ENCODE measurements at places on chromosomes 6 and 20. TPM values are rescaled to one million over a fixed set of nuclear protein-coding genes. Genes with fewer than 3 reads are reported as not detected.

GRCh38 chr20:33740189-33740588 lies 8.4 kb downstream of the ZNF341 start:
- DNase-seq, result no peak

Gene TBXT
- not detected for total RNA-seq

DNA sequence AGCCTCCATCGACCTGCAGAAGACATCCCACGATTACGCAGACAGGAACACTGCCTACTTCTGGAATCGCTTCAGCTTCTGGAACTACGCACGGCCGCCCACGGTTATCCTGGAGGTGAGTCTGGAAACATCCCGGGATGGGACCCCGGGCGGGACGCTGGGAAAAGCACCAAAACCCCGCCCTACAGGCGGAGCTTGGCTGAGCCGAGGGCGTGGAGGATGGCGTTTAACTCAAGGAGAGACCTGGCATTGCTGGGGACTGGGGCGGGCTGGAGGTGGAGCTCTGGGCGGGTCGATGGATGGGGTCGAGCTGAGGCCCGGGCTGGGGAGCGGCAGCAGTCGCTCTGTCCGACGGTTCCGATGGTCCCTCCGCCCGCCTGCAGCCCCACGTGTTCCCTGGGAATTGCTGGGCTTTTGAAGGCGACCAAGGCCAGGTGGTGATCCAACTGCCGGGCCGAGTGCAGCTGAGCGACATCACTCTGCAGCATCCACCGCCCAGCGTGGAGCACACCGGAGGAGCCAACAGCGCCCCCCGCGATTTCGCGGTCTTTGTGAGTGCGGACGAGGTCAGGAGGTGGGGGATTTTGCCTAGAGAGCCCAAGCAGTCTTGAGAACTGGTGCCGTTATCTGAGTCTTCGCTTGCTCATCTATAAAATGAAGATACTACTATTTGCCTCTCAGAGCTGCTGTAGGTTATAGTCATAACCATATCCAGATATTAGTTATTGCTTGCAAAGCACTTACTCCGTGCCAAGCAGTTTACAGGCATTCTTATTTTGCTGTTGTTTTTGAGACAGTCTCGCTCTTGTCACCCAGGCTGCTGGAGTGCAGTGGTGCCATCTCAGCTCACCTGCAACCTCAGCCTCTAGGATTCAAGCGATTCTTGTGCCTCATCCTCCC lies 3.8 kb downstream of the SPAG4 start:
- DNase-seq, result peak; percentile 90

DNA sequence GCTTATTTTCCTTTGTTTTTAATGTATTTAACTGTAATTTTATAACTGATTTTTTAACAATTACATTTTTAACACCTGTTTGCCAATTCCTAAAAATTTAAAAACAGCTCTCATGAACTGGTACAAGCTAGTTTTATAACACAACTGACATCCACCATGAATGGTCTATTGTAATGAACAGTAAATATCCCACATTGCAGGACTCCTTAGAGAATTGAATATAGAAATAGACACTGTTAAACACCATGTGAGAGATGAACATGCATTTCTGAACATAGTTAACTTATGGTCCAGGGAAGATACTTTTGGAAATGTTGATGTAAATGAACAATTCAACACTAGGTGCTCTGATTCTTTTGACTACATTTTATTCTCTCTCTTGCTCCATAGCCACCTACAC lies 195.1 kb upstream of the GMDS start:
- DNase-seq, result no peak

- no peak for DNase-seq
Measured at GRCh38 chr6:168937054-168937453, 316.6 kb downstream of the THBS2 start.

Gene FOXP4
- 17.3 TPM for total RNA-seq

Gene GJA10
- total RNA-seq, result not detected

DNA sequence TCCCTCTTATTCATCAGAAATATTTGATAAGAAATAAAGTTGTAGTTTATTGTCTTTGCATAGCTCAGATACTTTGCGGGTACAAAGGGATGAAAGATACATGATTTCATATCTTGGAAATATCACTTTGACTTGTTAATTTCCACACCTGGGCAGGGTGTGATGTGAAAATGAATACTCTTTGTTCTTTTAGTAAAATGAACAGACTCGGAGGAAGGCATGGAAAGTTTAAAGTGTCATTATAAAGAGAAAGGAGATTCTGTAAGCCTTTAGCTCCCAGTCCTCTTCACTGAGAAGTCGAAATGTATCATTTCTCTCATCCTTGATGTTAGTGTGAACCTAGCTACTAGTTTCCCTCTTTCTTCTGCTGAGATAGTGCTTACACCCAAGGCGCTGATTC lies 36.7 kb upstream of the AKIRIN2 start:
- DNase-seq, result no peak

Gene MYL9
- 333 TPM for total RNA-seq

GRCh38 chr6:25094726-25095125 lies 159.0 kb upstream of the RIPOR2 start:
- no peak for DNase-seq

Gene C2
- total RNA-seq, result 107 TPM

DNA sequence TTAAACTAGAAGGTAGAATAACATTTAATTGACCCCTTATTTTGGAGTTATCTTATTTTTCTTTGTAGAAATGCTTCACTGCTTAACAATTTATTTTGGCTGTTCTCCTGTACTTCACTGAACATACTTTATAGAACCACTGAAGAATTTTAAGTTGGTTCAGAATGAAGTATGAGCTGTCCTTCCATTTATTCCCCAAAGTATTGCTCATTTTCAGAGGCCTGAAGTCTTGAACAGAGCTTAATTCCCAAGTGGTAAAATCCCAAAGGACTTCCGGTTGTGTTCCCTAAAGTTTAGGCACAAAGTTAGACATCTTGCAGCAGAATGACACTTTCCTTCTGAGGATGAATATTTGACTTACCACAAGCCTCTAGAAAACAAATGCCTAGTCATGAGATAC lies 233.3 kb downstream of the TINAG start:
- no peak for DNase-seq

Gene ELOVL2
- total RNA-seq, result 0.98 TPM

- DNase-seq, result no peak
Measured at GRCh38 chr6:126312013-126312665, 27.8 kb upstream of the CENPW start.

Gene PTGIS
- 7.2 TPM for total RNA-seq

DNA sequence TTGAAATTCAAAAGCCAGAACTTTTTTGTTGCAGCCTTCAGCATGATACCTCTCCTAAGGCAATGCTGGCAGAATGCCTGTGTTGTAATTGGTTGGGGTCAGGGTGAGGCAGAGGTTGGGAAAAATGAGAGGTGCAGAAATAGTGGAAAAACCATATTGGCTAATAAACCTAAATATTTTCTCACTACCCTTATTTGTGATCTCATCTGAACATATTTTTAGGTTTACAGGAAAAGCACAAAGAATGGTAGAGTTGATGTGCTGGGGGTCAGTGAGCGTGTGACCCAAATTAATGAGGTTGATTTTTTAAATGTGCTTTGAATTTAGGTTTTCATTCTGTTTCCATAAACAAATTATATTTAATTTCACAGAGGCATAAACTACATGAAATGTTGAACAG lies 437.3 kb downstream of the HDGFL1 start:
- no peak for DNase-seq

Gene POM121L2
- total RNA-seq, result not detected

All from adrenal gland (tissue), 19 donors.